Progenitor cell of endocrine pancreas (in vitro differentiated cells): ENCODE measurements at places on chromosomes 1 and 21. TPM values are rescaled to one million over a fixed set of nuclear protein-coding genes. Genes with fewer than 3 reads are reported as not detected.

Gene LORICRIN
- total RNA-seq = not detected in 2 replicates

Gene DTL
- total RNA-seq = 22.8 and 23.9 TPM in 2 replicates

Gene PPM1J
- total RNA-seq = 0.43 and 0.71 TPM in 2 replicates

Gene FTCD
- total RNA-seq = 48.4 and 49.3 TPM in 2 replicates

Gene C1orf74
- 2.5 and 3.1 TPM in 2 replicates for total RNA-seq

Gene EFCAB7
- total RNA-seq = 13.5 and 14.6 TPM in 2 replicates

Gene SELL
- total RNA-seq = 0.16 and 0.69 TPM in 2 replicates

Gene P3H1
- total RNA-seq = 68.6 and 72.9 TPM in 2 replicates

Gene TMEM269
- total RNA-seq = 0.42 and 0.48 TPM in 2 replicates

Gene GNG4
- 19.6 and 26.7 TPM in 2 replicates for total RNA-seq

Gene SPATA21
- total RNA-seq = not detected in 2 replicates

Gene LAX1
- total RNA-seq = not detected in 2 replicates

Gene AQP10
- total RNA-seq = 0.64 and 0.96 TPM in 2 replicates

Gene CYP4Z1
- not detected in 2 replicates for total RNA-seq

Gene SPRR1A
- not detected in 2 replicates for total RNA-seq

Gene HOOK1
- 51.2 and 56.1 TPM in 2 replicates for total RNA-seq

Gene KNCN
- not detected in 2 replicates for total RNA-seq

Gene OR2AK2
- total RNA-seq = not detected in 2 replicates
